Amniotic stem cell (primary cell): ENCODE measurements at places on chromosomes 12 and 14.

- peak; percentile 19 for DNase-seq
Observed at GRCh38 chr12:96177013-96177412, 17.2 kb upstream of the ELK3 start.

DNA sequence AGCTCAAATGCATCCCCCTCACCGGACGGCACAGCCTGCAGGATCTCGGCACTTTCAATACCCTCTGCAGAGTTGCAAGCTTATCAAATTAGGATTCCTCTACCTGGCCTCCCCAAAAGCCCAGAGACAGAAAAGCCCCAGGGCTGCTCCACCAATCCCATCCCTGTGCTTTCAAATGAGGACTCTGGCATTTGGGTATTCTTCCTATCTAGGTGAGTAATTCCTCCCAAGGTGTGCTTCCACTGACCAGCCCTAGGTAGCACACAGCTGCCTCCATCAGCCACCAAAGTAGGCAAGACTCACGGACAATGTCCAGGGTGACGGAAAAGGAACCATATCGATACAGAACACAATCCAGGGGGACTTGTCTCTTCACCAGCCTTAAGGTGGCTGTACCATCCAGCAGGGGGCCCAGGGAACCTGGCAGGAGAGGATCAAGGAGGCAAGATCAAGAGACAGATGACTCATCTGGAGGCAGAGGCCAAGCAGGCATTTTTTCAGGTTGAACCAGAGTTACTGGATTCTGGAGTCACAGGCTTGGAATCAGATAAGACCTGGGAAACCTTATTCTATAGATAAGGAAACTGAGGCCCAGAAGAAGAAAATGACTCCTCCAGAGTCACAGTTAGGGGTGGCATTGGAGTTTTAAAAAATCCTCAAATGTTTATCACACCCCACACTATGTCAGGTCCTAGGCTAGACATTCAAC, 9.9 kb downstream of the PMEL start:
- DNase-seq, result peak; percentile 20

DNA sequence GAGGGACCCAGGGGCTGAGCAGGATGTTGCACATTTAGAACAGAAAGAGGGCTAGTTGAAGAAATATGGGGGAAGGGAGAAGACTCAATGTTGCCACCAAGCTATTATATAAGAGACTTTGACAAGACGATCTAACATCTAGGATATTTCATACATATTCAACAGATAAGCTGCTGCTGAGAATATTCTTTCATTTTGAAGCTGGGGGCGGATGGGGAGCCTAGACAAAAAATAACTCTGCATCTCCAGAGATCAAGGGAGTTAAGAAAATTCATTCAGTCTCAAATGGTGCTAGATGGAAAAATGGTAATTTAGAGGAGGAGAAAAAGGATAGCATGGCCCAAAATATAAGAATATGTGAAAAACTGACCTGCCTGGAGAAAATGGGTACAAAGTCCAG, 415.6 kb downstream of the MDGA2 start:
- DNase-seq, result no peak

DNA sequence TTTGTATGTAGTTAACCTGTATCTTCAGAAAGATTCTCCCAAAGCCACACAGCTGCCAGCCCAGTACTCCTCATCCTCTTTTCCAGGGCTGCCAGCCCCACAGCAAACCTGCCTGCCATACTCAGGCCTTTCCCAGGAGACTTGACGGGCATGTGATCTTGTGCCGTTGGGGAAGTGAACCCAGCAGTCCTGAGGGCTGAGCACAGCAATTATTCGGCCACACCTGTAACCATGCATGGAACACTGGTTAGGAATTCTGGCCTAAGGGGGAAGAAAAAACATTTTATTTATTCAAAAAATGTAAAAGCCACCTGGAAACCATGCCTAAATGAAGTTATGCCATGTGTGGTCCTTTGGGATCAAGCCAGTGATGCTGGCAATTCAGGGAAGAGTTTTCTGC, 145.3 kb downstream of the GRIN2B start:
- no peak for DNase-seq
